ENCODE measurements at places on chromosomes 6 and 20.

DNA sequence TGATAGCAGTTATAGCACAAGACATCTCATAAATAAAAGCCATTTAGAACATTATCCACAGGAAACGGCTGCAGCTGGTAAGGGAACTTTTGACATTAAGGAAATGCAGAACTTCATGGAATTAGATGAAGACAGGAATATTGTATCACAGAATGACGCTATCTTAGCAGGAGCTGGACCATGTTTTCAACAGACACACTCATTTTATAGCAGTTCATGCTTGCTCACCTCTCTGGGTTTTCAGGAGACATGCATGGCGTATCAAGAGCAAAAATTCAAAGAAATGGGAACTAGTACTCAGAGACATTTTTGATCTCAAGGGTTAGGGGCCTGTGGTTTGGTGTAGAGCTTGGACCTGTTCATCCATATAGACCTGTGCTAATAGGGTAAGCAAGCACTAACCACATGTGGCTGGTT lies 125.0 kb downstream of the FYN start:
- no peak for DNase-seq

DNA sequence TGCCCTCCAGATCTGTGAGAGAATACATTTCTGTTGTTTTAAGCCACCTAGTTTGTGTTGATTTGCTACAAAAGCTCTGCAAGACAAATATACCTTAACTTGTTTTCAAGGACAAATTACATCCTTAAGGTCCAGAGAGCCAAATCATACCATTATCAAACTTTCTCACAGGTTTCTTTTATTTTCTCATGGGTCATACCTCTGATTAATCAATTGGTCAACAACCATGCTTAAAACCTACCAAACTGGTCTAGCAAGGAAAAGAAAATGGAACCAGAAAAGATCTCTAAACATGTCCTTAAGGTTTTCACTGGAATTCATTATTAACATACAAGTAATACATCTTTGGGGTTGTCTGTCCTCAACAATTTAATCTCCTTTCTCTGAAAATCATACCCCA lies 535.0 kb downstream of the CD83 start:
- no peak for DNase-seq

DNA sequence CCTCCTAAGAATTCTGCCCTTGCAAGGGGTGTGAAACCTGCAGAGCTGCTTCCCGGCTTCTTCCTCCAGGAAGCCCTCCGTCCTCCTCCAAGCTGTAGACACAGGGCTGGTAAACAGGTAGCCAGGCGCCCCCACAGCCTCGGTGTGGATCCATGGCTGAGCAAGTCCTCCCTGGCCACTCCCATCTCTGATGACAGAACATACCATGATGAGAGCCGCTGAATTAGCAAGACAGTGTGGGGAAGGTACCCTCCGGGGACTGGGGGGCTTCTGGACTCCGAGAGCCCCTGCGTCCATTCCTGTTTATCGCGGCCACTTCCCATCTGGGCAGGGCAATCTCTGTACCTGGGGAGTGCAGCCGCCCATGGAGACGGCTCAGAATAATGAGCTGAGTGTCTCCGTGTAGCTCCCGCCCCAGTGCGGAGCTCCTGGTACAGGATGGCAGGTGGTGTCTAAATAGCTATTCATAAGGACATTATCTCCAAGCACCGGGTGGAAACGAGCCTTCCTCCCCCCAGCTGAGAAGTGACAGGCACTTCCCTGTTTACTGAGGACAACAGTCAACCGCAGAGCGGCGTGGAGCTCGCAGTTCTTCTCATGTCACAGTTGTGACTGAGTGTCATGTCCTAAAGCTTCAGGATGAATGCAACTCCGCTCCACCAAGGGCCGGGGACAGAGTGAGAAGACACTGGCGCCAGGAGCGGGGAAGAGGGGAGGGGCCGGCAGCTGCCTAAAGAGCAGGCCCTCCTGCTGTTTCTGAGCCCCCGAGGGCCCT lies 22.7 kb upstream of the NTSR1 start:
- peak; percentile 62 for DNase-seq

DNA sequence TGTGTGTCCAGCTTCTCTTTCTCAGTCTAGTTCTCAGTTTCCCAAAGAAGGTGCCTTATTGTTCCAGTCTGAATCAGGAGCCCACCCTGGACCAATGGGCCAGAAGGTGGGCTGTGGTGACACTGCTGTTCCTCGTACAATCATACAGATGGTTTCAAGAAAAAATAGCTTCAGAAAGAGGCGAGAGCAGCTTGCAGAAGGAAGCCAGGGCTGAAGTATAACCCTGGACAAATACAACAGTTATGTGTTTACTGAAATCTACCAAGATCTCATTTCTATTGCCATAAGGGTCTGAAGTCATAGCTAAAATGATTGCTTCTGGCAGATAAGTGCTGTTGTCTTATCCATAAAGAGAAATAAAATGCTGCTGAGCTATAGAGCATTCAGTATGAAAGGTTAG lies 75.4 kb downstream of the PFDN4 start:
- no peak for DNase-seq

GRCh38 chr6:1591926-1592325 lies 17.8 kb upstream of the FOXC1 start:
- DNase-seq: no peak

DNA sequence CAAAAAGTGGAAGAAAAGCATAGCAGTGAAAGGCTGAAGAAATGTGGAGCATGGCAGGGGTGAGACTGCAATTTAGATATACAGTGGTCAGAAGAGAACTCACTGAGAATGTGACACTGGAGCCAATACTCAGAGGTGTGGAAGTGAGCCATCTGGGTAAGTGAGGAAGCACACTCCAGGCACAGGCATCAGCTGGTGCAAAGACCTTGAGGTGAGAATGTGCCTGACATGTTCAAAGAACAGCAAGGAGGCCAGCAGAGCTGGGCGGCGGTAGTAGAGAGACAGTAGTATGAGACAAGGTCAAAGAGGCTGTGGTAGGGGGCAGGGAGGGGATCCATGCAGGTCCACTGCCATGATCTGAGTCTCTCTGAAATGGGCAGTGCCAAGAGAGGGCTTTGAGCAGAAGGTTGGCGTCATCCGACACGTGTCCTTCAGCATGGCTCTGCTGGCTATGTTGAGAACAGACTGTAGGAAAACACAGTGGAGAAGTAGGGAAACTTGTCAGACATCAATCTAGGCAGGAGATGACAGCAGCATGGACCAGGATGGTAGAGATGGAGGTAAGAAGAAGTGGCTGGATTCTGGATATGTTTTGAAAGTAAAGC lies 84.4 kb downstream of the PLCG1 start:
- DNase-seq: no peak

GRCh38 chr6:148747471-148748165 lies 788 bp downstream of the UST start:
- DNase-seq: no peak

GRCh38 chr6:24631671-24632070 lies 14.3 kb downstream of the KIAA0319 start:
- DNase-seq: no peak

DNA sequence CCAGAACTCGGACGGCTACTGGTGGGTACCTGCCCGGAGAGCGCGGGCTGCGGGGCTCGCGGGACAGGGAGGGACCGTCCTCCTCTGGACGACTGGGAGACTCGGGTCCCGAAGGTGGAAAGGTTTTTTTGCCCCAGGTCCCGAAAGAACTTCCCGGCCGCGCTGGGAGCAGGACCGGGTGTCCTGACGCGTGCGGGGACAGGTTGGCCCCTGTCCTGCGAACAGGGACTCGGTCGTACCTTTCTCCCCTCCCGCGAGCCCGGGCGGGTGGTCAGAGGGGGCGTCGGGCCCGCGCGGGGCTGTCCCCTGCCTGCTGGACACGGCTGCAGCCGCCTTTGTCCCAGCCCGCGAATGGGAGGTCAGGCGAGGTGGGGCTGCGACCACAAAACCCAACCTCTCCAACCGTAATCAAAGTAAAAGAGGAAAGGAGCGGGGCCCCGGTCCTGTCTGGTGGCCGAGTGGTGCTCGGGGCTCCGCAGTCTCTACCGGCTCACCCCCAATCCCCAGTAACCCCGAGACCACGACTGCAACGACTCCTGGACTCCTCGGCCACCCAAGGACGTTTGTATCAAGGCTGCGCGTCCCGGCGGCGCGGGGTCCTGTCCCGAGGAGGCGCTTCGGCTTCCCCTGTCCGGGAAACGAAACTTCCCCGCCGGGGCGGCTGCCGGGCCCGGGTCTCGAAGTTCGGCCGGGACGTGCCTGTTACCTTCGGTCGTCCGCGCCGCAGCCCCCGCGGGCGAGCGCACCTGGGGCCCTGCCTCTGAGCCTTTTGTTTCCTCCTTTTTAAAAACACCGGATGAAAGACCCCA lies 798 bp downstream of the DSP start:
- DNase-seq: no peak

DNA sequence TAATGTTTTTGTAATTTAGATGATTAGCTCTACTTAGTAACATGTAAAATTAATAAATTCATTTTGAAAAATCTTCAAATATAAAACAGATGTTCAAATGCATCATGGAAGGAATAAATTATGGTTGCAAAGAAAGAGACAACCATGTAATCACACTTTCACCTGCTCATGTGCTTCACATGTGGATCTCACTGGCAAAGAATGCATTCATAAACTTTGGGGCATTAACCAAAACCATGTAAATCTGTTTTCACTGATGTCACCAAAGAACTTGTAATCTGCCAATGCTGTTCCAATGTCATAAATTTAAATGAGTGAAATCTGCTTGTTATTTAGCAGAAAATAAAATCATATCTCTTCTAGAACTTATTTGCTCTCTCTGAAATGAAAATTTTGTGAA lies 142.7 kb downstream of the TENT5A start:
- DNase-seq: no peak

- no peak for DNase-seq
Measured at GRCh38 chr6:7236306-7237209, 76.4 kb downstream of the SSR1 start.

- no peak for DNase-seq
Measured at GRCh38 chr6:76592566-76592965, 520.1 kb upstream of the IMPG1 start.

GRCh38 chr6:43834528-43835155 lies 64.6 kb downstream of the VEGFA start:
- no peak for DNase-seq

DNA sequence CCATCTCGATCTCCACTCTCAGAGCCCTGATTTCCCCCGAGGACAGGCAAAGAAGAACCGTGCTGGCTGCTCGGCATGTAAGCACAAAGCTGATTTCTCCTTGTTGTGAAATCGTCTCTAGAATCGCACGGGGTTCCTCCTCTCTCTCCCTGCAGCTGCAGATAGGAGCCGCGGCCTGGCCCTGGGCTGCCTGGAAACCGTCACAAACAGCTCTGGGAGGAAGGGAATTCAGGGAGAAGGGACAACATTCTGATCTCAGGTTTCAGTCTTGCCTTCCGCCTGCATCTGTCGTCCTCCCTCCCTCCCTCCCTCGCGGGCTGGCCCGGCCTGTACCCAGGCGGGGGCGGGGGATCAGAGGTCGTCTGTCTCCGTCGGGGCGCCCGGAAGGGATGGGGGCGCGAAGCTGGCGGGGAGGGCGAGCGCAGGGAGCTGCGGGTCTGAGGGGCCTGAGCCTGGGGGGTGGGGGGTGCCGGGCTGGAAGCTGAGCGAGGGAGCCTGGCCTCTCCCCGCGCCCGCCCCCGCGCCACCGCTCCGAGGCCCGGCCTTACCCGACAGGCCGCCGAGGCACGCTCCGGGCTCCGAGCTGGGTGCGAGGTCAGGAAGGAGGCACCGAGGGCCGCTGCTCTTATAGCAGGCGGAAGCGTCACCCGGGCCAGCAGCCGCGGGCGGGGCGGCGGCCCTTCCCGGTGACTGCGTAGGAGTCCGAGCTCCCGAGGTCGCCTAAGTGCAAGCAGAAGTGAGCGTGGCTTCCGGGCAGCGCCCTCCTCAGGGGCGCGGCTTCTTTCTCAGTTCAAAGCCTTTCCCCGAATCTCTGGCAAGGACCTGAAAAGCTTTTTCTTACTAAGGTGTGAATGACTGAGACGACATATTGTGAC lies at the start of gene SERPINB1:
SERPINB1 (minus strand) TSS at position 600 of the 875 bp plus-strand sequence. CDS start 1,277 bp downstream, outside the sequence.
- peak; percentile 77 for DNase-seq

DNA sequence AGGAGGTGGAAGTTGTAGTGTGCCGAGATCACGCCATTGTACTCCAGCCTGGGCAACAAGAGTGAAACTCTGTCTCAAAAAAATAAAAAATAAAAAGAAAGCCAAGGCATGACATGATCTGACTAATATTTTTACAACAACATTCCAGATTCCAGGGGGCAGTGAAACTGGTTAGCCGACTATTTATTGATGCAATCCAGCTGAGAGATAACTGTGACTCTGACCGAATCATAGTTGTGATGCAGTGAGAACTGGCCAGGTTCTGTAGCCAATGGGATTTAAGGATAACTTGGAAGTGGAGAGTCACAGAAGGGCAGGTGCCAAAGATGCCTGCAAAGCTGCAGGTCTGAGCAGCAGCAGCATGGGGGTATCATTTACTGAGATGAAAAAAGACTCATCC lies 82.9 kb upstream of the TSHZ2 start:
- no peak for DNase-seq

DNA sequence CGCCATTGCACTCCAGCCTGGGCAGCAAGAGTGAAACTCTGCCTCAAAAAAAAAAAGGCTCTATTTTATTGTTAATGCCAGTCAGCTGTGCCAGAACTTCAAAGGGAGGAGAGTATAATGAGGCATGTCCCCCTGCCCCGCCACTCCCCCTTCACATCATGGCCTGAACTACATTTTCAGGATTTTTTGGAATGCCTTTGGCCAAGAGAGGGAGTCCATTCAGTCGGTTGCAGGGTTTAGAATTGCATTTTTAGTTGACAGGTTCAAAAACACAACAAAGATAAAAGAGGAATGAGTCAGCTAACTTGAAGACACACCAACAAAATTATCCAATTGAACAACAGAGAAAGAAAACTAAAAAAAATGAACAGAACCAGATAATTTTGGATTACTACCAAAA lies 59.1 kb downstream of the CEP43 start:
- DNase-seq: no peak

DNA sequence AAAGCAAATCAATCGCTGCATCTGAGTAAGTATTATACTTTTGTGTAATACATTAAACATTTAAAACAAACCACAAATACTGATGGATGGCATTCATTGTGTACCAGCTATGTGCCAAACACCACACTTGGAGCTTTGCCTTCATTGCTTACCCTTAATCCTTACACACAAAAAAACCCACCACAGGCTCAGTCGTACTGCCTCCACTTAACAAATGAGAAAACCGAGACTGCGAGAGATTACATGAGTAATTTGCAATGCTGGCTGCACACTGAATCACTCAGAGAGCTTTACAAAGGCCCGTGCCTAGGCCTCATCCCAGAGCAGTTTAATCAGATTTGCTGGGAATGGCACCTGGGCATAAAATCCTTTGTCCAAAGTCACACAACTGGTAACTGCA lies 130.5 kb downstream of the EDN1 start:
- no peak for DNase-seq

GRCh38 chr20:57129303-57129702 lies 137.1 kb downstream of the BMP7 start:
- no peak for DNase-seq

DNA sequence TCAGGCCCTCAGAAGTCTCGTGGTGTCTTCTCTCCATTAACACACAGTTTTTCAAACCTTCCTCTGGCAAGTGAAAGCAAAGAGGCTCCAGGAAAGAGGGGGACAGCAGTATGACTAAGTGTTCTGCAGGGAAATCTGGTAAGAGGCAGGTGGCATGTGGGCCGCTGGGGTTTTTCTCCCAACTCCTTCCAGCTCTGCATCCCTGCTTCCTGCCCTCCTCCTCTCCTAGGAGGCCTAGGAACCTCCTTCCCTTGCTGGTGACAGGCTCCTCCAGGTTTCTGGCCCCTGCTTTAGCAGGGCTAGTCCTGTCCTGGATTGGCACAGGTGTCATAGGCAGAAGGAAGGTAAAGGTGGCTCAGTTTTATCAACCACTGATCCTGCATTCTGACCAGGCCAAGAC lies 7.6 kb upstream of the ITCH start:
- no peak for DNase-seq

- DNase-seq: no peak
Measured at GRCh38 chr20:44637522-44638372, 13.8 kb downstream of the ADA start.

Data from NCI-H524 treated with DMSO at 0.1 percent for 48 hours (cell line).